NCI-H345 (cell line): ENCODE measurements at places on chromosomes 2 and 18.

GRCh38 chr2:220473611-220474010 is 846.2 kb downstream of the SLC4A3 start:
- DNase-seq = no peak

DNA sequence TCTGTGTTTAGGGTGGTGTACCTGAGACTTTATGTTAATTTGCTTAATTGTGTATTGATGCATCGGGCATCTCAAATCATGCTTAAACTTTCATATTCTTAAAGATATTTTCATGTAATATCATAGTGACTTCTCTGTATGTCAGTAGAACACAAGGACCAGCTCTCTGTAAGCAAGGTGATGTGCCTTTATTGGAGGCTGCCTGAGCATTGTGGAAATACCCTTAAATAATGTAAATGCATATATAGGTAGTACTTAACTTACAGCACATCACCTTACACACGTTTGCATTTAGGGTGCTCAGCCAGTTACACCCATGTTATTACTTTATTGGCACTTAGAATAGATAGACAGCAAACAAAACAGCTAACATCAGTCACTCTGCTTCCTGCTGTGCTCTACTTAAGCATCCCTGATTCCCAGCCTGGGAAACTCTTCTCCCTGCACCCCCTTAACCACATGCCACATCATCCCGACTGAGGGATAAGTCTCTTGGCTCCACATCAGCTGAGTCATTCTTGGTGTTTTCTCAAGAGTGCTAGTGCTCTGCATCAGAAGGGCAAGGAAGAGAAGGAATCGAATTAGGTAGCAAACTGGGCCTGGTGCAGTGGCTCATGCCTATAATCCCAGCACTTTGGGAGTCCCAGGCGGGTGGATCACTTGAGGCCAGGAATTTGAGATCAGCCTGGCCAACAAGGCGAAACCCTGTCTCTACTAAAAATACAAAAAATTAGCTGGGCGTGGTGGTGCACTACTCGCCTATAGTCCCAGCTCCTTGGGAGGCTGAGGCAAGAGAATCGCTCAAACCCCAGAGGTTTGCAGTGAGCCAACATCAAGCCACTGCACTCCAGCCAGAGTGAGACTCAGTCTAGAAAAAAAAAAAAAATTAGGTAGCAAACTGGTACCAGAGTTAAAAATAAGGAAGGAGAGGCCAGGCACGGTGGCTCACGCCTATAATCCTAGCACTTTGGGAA is 108.7 kb downstream of the MAP3K20 start:
- no peak for DNase-seq

- no peak for DNase-seq
Measured at GRCh38 chr2:217182926-217183325, 323.1 kb upstream of the TNP1 start.

DNA sequence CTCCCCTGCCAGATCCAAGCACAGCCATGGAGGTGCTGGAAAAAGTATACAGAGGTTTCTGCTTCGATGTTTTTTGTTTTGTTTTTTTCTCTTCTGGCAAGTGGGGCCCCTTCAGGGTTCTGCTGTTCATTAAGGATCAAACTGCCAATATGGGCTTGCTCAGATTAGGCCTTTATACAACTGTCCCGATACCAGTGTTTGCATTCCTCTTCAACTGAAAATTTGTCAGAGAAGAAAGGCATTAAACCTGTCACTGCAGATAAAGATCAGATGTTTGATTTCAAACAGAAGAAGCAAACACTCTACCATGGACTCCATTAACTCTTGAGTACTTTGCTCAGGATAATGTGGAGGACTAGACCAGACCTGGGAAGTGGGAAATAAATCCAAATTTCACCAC is 396.0 kb upstream of the SMIM21 start:
- DNase-seq = peak; percentile 56

GRCh38 chr2:64349131-64349530 is 104.8 kb upstream of the LGALSL start:
- DNase-seq = no peak

DNA sequence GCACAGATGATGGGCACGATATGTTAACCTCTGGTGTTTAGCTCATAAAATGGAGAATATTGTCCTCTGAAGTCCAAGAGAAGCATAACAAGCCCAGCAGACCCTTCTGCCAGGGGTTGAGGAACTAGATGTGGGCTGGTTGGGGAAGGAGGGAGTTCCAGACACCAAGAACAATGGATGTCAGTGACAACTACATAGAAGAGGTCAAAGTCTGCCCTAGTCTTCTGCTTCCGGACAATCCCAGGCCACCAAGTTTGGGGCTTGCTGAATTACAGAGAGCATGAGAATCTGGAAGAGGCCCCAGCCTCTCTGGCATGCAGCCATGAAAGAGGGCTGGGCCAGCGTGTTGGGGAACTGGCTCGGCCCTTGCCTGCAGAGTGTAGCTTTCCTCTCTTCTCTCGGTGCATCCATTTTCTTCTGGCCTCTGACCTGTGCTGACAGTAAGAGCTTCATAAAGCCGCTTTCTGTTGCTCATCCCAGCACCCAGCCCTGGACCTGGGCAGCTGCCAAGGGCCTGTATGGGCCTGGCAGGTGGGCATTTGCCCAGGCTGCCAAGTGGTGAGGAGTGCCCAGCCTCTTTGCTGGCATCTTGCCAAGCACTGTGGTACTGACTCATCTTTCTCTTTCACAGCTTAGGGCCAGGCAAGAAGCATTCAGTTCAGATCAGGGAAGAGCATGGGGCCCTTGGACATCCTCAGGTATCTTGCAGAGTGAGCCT is 14.6 kb upstream of the LAPTM4A start:
- peak; percentile 99 for DNase-seq

DNA sequence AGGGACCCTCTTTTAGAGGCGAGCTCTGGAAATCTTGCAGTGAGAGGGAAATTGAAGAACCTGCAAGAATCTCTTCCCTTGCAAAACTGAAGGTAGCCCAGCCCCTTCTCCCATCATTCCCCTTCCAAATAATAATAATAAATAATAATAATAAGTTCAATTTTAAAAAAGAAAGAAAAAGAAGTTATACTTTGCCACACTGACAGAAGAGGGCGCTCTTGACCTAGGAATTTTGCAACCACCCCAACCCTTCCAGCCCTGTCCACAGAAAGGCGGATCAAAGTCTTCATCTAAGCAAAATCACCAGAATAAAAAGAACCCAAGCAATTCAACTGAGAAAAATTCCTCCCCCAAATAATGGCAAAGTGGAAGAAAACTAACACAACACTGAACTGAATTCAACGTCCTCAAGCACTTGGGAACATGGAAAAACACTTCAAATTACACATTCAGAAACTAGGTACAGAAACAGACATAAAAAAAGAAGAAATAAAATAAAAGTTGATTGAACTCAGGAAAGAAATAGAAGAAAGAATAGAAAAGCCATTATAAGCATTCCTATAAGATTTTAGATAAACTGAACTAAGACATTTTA is 98.9 kb upstream of the GLS start:
- peak; percentile 46 for DNase-seq

- no peak for DNase-seq
Measured at GRCh38 chr2:176024083-176024482, 22.0 kb upstream of the LNPK start.

- DNase-seq = no peak
Measured at GRCh38 chr18:62187543-62188510, 772 bp downstream of the RELCH start.

- DNase-seq = no peak
Measured at GRCh38 chr2:9103663-9104277, 100.3 kb upstream of the MBOAT2 start.

- DNase-seq = peak; percentile 86
Measured at GRCh38 chr2:156334496-156335478, 2.3 kb upstream of the NR4A2 start.

GRCh38 chr2:100905132-100905805 is 85.3 kb downstream of the NPAS2 start:
- no peak for DNase-seq

DNA sequence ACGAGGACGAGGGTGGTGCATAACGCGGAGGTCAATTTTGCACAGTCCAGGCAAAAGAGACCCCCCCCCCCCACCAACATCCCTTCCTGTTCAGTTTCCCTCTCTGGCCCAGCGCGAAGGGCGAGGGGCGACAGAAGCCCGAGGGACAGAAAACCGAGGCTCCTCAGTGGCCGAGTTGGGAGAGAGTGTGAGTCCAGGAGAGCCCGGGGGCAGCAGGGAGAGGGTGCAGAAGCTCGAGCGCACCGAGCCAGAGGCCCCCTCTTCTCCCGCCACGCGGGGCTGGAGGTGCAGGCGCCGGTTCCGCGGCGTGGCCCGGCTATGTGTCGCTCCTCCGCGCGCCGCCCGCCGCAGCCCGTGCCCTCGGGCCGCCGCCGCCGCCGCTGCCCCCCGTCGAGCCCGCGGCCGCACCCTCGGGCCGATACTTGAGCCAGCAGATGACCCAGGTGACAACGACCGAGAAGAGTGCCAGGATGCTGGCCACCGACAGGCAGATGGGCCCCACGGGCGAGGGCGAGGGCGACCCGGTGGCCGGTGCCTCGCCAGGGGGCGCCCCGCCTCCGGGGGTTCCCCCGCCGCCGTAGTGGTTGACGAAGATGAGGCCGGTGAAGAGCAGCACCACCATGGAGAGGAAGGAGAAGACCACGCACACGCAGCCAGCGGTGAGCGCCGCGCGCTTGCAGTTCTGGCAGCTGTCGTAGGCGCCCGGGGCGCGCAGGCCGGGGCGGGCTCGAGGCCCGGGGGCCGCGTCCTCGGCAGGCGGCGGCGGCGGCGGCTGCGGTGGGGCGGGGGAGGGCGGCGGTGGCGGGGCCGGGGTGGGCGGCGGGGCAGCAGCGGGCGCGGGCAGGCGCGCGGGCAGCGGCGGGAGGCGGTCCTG is 20.2 kb upstream of the PAX3 start:
- DNase-seq = peak; percentile 70

GRCh38 chr18:30689216-30689615 is 353.3 kb downstream of the DSC3 start:
- DNase-seq = no peak

DNA sequence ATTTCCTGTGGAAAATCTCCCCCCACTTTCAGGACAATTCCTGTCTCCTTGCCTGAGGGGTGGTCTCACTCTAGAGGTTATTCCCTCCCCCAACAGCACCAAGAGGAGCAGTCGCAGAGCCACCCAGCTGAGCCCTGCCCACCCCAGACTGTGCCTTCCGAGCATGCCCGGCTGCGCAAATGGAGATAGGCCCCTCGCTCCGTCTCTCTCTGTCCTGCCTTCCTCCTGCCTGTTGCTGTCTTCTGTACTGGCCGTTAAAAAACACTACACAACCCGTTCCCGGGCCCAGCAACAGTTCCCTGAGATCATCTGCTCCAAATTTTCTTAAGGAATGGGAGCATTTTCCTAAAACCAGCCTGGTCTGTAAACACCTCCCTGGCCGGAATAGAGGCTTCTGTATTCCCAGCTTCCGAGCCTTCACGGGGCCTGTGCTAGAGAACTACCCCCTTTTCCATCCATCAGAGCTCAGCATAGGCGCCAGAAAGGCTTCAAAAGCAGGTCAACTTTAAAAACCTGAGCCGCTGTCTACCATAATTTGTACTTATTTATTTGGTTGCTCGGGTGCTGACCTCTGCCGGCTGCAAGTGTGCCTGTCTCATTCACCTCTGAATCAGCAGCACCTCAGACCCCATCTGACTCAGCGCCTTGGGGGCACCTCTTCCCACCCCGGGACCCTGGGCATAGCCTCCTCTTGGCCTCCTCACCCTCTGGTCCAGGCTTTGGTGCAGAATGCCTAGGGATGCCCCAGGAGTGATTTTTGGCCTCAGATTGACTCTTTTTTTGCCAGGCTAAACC is 159.4 kb downstream of the PXDN start:
- DNase-seq = no peak

GRCh38 chr18:27824841-27825681 is 351.9 kb downstream of the CDH2 start:
- DNase-seq = no peak

- no peak for DNase-seq
Measured at GRCh38 chr2:81979086-81979485, 1674.5 kb upstream of the LRRTM1 start.

DNA sequence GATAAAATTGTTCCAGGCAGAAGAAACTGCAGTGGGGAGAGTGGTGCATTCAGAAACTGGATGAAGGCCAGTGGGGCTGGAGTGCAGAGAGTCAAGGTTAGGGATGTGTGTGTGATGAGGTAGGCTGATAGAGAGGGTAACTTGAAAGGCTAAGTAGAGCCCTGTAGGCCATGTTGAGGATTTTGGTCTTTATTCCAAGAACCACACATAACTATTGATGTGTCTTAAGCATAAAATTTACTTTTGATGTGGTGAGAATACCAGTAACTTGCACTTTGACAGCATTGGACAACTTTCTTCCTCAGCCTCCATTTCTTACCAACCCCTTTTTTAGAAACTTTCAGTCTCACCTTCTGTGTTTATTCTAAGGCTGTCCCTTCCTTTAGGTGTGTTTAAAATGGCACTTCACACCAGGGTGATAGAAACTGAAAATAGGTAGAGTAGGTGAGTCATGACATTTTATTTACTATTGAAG is 22.6 kb downstream of the MTX2 start:
- DNase-seq = no peak

- DNase-seq = no peak
Measured at GRCh38 chr18:62925031-62925688, 209.8 kb downstream of the PHLPP1 start.

DNA sequence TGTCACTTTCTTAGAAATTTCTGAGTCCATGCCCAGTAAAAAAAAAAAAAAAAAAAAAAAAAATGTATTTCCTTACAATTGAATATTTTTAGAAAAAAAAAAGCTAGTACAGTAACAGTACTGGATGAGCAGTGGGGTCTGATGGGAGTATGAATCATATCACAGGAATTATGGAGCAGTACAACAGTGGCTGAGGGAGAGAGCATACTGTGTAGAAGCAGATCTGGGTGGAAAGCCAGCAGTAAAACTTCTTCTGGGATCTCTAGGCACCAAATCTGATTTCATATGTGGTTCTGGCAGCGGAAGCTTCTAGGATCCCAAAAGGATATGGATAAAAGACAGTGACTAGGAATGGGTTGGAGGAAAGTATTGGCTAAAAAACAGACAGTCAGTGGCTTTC is 414.9 kb upstream of the FSHR start:
- no peak for DNase-seq

DNA sequence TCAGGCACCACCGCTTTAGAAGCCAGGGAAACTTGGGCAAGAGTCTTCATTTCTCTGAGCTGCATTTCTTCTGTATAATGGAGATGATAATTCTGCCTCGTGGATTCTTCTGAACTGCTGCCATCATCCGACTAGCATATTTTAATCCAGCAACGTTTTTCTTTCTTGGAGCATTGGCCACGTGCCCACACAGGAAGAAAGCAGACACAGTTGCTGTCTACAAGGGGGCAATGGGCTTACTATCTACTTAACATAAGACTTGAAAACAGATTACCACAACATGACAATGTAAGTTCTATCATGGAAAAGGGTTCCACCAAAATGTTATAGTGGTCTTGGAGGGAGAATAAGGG is 176.5 kb downstream of the FAM210A start:
- no peak for DNase-seq

- DNase-seq = no peak
Measured at GRCh38 chr2:122570641-122571040, 815.2 kb downstream of the TSN start.
